Coronary artery (tissue), 2 donors: ENCODE measurements at places on chromosomes 12 and 14.

DNA sequence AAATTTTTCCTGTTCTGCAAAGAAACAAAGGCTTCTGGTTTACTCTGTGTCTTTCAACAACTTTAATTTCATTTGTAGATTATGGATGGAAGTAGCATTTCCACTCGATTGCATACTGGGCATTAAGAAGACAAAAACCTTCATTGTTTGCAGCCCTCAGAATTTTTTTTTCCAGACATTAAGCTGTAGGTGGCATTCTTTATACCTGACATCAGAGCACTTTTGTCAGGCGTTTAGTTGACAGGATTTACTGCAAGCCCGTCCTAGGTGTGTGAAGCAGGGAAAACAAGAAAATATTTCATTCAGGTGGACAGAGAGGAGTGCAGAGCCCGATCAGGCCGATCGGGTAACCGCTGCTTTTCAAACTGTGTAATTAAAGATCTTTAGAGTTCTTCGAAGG, 107.5 kb downstream of the TMEM260 start:
- no peak for DNase-seq

DNA sequence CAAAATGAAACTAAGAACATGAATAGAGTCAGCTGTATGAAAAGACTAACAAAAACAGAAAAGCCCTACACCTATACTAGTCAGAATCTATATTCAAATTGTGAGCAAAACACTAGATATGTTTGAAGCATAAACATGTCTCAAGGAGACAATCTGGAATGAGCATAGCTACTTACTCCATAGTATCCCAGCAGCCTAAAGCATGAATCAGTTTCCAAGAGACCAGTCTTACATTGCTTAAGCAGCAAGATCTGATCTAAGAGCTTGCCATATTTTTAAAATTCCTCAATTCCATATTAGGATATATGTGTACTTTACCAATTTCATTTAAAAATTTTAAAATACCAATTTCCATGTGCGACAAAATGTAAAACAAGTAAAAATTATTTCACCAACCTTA, 7.7 kb downstream of the CAPS2 start:
- DNase-seq = no peak

- DNase-seq = no peak
Observed at GRCh38 chr12:96117460-96117859, 76.7 kb upstream of the ELK3 start.

DNA sequence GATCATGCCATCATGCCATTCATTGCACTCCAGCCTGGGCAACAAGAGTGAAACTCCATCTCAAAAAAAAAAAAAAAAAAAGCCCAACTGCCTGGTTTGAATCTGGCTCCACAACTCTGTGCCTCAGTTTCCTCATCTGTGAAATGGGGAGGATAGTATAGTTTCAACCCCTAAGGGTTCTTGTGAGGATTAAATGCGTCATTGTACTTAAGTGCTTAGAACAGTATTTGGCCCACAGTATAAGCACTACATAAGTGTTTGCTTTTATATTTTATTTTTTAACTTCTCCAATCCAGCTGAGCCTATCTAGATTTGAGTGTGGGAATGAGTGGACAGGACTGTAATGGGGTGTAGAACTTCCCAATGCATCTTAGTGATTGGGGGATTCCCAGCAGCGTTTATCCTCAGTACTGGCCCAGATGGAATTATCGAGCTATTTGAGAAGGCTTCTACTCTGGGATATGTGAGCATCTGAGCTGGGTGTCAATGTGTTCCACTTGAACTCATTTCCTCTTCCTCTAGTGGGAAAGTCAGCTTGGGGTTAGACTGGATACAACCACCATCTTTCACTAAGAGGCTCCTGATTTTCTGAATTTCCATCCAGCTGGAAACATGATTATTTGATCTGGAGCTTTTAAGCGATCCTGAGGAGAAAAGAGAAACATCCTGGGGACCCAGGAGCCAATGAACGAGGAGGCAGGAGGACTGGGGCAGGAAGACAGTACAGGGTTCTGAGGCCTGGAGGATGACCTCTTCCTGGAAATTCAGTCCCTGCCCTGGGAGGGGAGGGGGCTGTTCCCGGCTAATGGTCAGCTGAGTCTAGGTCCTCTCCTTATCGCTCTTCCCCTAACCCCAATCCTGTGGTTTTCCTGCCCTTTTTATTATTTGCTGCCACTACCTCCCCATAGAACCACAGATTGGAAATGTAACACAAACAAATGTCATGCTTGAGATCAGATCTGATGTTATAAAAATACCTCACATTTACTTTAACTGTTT, 9.3 kb upstream of the ESPL1 start:
- no peak for DNase-seq

DNA sequence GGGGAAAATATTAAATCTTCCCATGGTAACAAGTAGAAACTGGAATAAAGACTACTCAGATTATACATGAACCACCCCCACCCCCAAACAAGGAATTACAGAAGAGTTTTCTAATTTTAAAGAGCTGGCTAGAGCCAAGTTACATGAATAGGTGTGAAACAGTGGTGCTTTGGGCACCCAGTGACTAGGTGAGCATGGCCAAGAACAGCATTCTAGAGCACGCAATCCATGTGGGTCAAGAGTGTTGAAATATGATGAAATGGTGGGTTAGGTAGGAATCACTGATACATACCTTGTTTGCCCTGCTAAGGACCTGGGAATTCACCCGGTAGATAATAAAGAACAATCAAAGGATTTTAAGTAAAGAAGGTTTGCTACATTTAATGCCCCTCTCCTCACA, 118.1 kb upstream of the SLCO1C1 start:
- DNase-seq = no peak
